Eye (tissue), 1 donor: ENCODE measurements at places on chromosomes 3 and 15.
A peak's percentile ranks its signal among the peaks of the same experiment; 100 is the strongest.

DNA sequence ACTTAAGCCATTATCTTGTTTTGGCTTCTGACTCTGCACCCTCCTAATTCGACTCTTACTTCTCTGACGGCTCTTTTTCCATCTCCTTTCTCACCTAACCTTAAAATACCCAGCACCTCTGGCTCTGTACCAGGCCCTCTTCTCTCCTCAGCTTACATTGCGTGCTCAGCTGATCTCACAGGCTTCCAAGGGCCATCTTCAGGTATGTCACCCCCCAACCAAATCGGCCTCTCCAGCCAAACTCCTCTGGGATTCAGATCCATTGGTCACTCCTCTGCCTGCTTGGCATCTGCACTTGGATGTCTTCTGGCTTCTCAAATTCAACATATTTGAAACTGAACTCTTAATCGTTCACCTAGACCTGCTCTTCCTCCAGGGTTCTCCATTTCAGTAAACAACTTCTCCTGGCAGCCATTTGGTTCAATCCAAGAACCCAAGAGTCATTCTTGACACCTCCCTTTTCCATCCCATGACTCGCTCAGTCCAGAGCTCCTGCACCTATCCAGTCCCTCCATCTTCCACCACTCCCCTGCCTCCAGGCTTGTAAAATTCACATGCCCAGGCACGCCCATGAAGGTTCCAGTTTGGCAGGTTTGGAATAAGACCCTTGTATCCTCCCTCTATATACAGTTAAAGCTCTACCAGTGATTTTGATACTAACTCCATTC lies 35.2 kb upstream of the SLC41A3 start:
- no peak for DNase-seq

GRCh38 chr3:175716446-175716845 lies 857.3 kb downstream of the NAALADL2 start:
- no peak for DNase-seq

DNA sequence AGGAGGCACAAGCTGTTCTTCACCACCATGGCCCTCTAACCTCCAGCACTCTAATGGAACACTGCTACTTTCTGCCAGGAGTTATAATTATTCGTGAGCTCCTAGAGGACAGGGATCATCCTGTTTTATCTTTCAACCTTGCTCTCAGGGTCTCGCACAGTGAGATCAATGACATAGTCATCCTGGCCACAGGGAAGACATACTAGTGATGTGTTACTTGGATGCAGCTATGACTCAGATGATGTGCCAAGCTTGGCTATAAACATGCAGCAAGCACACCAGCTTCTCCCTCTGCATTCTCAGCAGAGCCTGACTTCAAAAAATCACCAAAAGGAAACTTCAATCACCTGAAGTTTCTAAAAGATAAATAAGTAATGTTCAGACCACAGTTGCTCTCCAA lies 203.8 kb upstream of the HES1 start:
- no peak for DNase-seq

- no peak for DNase-seq
These were observed 1081.1 kb downstream of the NAALADL2 start for GRCh38 chr3:175940243-175940642.

GRCh38 chr3:23966328-23966727 lies 21.2 kb downstream of the NR1D2 start:
- DNase-seq = peak; percentile 67

GRCh38 chr3:106673926-106674569 lies 703.2 kb upstream of the CCDC54 start:
- no peak for DNase-seq

DNA sequence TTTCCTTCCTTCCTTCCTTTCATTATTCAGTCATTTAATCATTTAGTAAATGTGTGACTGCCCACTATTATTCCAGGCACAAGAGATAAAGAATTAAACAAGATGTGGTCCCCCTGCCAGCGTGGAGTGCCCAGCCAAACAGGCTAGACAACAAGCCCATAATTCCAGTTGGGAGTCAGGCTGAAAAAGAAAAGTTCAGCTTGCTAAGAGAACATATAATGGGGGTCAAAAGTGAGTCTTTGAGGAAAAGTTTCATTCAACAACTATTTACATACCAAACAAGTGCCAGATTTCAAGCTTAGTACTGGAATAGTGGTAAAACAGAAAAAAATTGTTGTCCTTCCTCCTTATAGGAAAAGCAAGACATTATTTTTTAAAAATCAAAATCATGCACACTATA lies 523.7 kb downstream of the TAFA4 start:
- no peak for DNase-seq

DNA sequence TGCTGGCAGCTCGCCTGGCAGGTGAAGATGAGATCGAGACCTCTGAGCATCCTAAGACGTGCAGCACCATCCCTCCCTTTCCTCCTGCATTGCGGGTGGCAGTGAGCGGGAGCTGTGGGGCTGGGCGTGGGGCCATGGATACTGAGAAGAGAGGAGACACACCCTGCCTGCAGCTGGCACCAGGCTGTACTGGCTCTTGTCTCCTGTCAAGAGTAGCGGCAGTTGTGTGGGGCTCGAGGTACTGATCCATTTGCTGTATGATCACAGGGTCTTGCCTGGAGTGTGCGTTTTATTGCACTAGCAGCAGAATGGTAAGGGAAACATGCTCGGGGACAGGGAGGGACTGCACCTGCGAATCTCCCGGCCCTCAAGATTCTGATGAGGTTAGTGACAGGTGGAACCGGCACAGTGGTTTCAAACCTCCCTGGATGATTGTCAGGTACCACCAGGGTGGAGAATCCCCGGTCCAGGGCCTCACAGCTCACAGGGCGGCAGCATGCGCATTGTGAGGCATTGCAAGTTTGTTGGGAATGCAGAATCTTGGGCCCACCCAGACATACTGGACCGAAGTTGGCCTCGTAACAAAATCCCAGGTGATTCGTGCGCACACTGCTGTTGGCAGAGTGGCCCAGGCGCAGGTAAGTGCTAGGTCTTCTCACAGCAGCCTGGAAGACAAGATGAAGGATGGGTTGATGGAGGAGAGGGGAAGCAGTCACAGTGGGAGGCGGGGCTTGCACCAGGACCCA lies 14.1 kb downstream of the SYNM start:
- DNase-seq = no peak

GRCh38 chr15:73950479-73950830 lies 24.2 kb downstream of the LOXL1 start:
- DNase-seq = no peak

GRCh38 chr15:41782371-41783282 lies 8.3 kb downstream of the MAPKBP1 start:
- DNase-seq = no peak

DNA sequence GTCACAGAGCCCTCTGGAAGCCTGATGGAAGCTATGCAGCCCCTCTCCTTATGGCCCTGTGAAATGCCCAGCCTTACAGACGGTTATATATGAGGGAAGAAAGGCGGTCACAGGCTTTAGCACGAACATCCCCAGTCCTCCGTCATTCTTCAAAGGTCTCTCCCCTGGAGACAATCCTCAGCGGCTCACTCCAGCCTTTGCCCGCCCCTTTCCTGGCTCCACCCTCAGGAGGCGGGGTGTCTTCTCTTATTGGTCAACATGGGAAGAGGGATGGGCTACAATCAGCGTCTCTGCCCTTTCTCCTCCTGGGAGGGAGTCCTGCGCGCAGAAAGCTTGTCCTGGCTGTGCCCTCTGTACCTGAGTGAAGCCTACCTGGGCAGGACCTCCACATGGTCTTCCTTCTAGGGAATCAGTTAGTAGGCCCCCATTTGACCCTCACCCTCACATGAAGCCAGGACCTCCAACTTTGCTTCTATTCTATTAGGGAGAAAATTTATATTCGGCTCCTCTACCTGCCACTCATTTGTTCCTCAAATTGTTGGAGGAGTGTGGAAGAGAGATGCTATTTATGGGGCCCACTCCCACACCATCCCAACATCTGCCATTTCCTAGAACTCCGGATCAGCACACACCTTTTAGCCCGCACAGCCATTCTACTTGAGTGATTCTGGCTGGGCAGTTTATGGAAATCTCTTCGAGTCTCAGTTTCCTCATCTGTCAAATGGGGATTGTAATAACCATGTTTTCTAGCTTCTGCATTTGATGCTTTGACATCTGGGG lies 112.9 kb upstream of the SLC6A11 start:
- peak; percentile 93 for DNase-seq

- no peak for DNase-seq
These were observed 1.4 kb upstream of the RAD18 start for GRCh38 chr3:8964436-8965370.

DNA sequence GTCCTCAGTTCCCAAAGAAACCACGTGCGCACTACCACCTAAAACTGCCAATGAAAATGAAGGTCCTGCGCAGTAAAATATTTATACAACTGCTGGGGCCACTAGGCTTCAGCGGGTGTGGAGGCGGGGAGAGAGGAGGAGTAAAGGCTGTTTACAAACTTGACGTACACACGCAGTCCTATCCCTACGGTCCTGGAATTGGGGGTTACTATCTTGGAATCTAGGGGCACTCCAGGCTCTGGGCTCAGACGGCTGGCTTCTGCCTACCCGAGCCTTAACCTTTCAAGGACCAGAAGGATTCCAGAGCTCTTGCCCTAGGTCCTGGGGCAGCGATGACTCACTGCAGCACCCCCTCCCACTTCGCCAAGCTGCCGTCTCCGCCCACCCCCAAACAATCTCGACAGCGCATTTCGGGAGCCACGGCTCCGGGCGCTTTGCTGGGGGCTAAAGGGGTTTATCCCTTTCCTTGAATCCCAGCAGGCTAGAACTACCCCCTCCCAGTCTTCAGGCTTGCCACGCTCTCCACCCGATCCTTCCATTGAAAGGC lies 3.0 kb downstream of the ADAMTS9 start:
- peak; percentile 67 for DNase-seq

DNA sequence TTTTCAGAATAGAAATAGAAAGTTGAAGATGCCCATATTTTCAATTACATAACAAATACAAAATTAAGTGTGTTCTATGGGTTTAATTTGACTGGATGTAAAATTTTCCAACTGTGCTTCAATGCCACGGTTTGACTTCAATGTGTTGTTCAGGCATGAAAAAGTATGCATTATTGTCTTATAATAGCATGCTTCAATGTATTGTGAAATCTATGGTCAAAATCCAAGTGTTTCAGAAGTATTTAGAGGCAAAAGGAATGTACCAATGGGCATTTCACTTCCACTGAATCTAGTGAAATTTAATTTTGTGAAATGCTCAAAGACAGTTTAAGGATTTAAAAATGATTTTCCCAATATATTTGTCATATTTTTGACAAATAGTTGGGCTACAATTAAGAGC lies 16.0 kb downstream of the NEK10 start:
- no peak for DNase-seq

DNA sequence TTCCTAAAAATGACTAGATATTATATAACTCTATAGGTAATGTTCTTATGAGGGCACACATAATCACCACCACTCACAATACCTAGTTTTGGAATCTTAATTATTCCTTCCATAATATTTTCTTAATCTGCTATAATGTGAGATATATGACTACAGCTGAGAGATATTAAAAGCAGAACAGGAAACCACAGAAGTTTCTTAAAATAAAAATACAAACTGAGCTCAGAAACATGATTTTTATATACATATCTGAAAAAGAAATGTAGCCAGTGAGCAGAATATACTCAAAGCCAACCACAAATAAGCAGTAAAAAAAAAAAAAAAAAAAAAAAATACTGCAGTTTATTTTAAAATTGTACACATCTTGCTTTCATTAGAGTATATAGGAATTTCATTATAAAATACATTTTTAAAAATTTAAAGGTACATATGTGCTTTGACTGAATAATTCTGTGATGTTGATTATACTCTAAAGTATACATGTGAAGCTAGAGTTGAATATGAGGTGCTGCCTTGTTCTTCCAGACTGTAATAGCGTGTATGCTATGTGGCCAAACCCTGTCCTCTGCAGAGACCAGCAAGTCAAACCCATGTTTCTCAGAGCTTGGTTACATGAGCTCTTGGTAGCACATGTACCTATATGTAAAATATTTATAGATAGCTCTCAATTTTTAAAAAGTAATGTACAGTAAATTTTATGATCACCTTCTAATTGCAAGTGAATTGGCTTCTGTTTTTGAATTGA lies 175.0 kb downstream of the UBE2E2 start:
- DNase-seq = no peak

GRCh38 chr3:197468866-197469382 lies 86.8 kb downstream of the BDH1 start:
- DNase-seq = no peak

- DNase-seq = no peak
These were observed 84.3 kb downstream of the TNIK start for GRCh38 chr3:171375666-171376595.

- DNase-seq = no peak
These were observed 523.9 kb upstream of the AGTR1 start for GRCh38 chr3:148173851-148174250.

- no peak for DNase-seq
These were observed 17.8 kb downstream of the SMAD3 start for GRCh38 chr15:67083135-67083762.

GRCh38 chr3:132435224-132435910 lies 18.1 kb downstream of the DNAJC13 start:
- no peak for DNase-seq

- DNase-seq = no peak
These were observed 159.2 kb upstream of the SLC24A5 start for GRCh38 chr15:47961401-47962090.

DNA sequence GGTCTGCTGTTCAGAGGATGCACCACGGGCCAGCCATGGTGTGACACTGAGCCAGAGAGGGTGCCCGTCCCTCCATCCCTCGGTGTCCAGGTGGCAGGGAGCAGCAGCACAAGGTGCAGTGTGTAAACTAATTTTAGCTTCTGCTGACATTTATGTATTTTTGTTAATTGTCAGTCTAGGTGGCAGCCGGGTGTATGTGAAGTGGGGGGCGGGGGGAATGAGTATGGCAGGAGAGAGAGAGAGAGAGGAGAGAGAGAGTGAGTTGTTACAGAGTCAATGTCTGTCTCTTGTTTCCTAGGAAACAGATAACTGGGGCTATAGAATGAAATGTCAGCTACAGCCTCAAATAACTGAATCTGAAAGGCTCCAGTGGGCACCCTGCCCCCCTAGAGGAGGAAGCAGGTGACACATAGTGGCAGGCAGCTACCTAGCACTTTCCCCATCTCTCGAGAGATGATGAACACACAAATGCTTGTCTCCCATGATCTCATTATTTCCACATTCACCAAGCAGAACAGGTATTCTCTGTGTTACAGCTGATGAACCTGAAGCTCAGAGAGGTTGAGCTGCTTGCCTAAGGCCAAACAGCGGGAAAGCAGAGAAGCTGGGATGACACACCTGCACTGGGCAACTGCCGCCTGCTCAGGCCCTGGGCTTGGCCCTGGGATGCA lies 24.7 kb downstream of the RASGRF1 start:
- no peak for DNase-seq

DNA sequence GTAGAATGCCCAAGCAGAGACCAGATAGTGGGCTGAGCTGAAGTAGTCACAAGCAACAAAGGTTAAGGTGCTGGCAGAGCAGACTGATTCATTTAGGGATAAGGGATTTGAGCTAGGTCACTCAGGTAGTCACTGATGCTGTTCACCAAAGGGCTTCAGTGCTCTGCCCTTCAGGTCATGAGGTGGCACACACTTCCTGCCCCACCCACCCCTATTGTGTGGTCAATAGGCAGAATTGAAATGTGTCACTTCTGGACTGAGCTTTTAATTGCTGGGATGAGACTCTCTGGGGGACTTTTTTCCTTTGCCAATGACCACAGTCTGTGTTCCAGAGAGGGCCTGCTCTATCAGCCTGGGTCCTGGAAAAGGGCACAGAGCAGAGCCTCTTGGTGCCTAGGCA lies 2.9 kb upstream of the DIS3L start:
- DNase-seq = no peak

GRCh38 chr3:174700736-174701135 lies 158.4 kb upstream of the NAALADL2 start:
- DNase-seq = no peak
